ENCODE measurements at places on chromosomes 5 and 9.

GRCh38 chr5:131296213-131296672 lies 32.4 kb downstream of the CDC42SE2 start:
- DNase-seq: no peak

GRCh38 chr9:95477441-95477840 lies 39.3 kb downstream of the PTCH1 start:
- DNase-seq: no peak

- DNase-seq: no peak
Observed at GRCh38 chr9:6640268-6641051, 5.1 kb downstream of the GLDC start.

- no peak for DNase-seq
Observed at GRCh38 chr9:69131682-69132081, 42.4 kb upstream of the TJP2 start.

DNA sequence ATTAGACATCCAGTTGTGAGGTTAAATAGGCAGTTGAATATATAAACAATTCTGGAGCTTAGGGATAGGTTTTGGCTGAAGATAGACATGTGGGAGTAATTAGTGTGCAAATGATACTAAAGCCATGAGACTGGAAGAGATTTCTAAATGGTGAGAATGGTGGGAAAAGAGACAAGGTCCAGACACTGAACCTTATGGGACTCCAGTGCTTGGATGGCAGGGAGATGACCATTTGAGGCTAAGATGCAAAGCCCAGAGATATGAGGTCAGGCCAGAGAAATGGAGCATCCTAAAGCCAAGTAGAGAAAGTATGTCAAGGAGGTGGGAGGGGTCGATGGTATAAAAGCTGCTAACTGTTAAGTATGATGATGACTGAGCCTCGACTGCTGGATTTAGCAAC lies 115.6 kb downstream of the SEMA5A start:
- DNase-seq: no peak

DNA sequence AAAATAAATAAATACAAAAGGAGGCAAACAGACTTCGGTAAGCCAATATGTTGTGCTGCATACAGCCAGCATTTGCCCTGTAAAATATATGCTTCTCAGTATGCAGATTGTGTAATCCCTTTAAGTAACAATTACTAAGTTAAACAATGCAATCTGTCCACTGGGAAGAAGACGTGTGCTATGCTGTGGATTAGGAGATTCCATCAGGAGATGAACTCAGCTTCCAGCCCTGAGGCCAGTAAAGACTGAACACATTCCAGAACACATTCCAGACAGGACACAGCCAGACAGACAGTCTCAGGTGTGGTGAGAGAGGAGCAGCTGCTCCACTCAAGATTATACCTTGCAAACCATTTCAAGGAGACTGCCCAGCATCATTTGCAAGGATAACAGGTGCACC lies 97.8 kb downstream of the MPDZ start:
- DNase-seq: no peak

DNA sequence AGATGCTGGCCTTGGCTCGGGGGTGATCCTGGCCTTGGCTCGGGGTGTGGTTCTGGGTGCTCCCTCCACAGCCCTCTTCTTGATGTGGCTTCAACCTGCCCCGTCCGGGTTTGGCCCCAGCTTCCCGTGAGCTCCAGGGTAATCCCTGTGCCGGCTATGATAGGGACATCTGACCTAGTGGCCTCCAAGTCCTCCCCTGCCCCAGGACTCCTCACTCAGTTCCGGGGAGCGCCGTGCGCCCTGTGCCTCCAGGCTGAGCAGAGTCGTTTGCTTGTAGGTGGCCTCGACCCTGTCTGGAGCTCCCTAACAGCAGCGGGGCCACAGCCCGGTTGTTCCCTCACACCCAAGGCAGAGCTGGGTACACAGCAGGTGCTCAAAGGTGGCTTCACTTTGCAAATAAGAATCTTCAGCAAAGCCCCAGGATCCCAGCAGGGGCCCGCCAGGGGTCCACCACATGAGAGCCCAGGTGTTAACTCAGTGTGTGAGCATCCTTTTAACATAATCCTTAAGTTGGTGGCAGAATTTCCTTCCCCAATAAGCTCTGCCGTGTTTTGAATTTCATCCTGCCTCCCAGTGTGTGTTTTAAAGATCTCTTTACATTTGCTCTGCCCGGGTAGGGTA lies 32.3 kb upstream of the CEP72 start:
- DNase-seq: no peak
